ENCODE measurements at places on chromosomes 3 and 15.
A peak's percentile ranks its signal among the peaks of the same experiment; 100 is the strongest.

DNA sequence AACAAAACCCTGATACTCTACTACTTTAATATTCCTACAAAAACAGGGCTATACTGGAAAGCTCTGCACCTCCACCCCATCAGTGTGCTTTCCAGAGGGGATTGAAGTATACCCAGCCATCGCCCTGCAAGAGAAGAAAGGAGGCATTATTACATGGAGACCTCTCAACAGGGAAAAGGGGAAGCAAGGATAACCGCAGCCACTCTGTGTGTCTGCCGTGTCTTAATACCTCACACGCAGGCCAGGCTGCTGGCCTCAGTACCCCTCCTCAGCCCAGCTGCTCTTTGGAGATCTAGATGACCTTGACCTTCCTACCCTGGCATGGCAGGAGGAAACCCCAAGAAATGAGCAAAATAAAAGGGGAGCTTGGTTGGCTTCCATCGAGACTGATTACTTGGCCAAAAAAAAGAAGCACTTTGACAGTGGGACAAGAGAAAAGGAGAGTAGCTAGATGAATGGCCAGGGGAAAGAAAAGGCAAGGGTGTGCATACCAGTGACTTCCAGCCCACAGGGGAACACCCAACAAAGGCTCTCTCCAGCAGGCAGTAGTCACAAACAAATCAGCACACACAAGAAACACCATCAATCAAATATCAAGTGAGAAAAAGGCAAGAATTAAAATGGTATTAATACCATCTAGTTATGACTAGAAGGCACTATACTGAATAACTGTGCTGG, 129.4 kb downstream of the STT3B start:
- no peak for DNase-seq

GRCh38 chr3:29440413-29441305, 159.8 kb downstream of the RBMS3 start:
- no peak for DNase-seq

DNA sequence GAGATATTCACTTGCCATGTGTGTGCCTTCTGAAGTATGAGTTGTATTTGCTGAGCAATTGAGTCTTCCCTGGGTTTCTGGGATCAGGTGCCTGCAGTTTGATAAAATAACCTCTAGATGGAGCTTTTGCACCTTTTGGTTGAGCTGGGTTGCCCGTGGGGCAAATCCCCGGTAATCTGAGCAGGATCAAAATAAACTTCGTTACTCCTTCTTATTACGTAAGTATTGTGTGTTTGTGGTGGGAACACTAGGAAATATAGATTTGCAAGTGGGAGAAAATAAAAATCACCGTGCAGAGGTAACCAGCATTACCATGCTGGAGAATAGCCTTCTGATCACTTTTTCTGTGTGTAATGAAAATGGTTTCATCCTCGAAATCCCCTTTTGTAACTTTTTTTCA, 277.4 kb upstream of the NR2E3 start:
- DNase-seq = no peak

GRCh38 chr3:94004301-94004910, 24.0 kb downstream of the STX19 start:
- no peak for DNase-seq

DNA sequence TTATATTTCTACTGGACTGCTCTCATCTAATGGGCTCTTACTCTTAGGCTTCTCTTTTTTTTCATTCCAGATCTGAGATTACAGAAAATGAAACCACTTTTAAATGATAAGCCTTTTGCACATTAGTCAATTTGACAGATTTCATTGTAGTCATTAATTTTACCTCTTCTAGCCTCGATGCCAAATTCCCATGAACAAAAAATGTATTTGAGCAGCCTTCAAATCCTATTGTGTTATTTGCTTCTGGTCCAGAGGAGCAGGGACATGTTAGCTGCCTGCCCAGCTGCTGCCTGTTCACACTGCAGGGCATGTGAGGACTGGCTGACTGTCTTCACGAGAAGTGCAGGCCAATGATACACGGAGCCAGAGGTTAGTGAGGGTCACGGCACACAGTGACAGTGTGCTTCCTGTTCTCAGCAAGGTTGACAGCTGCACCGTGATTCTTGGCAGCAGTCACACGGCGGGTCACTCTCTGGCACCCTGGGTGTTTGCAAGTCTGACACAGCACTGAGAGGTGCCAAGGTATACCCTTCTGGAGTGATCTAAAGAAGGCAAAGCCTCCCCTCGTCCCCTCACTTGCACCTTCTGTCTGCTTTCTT, 40.8 kb downstream of the KAT2B start:
- peak; percentile 2 for DNase-seq
